ENCODE measurements at places on chromosomes 5 and 9.

GRCh38 chr9:70120834-70121510 is 77.3 kb downstream of the MAMDC2 start:
- DNase-seq, result no peak

DNA sequence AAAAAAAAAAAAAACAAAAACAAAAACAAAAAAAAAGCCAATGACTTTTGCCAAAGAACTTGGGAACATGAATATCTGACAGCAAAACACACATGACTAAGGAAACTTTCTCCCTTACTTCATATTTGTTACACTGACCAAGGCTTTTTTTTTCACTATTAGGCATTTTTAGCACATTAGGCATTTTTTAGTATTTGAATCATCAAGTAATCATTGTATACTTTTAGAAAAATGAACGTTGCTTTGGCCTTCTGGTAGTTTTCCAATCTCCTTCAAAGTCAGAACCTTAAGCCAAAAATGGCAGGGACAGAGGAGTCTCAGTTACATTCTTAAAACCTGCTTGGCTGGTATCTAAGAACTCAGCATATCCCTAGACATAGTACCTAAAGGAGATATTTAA is 19.3 kb downstream of the NREP start:
- no peak for DNase-seq

DNA sequence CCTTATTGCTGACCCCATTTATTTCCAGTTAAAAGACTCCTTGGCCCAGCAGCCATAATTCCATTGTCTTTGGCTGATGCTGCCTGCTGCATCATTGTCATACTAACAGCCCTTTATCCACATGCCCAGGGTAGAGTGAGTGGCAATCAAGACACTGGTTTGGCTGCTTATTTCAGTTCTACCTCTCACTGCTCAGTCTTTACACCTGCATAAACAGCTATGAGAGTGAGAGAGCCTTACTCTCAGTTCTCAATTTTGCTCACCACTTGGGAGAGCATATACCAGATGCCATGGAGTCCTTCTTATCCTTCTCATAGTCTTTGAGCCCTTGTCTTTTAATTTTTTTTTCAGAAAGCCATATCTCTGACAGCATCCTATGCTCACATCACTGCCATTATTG is 596.9 kb upstream of the CYLC2 start:
- DNase-seq, result no peak

DNA sequence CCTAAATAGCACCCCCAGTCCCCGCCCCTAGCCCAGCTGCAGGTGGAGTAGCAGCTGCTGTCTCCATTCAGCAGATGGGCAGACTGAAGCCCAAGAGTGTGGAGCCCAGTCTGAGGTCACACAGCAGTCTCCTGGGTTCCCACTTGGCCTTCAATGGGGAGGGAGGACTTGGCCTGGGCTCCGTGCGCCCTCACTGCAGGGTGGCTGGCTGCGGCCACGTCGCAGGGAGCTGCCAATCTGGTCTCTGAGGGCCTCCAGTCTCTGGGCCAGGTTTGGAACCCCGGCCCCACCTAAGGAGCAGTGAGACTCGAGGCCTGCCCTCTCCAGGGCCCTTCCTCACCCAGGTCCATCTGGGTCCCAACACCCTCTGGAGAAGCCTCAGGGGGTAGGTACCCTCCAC is 7.4 kb downstream of the KIF12 start:
- DNase-seq, result no peak

GRCh38 chr5:98428806-98429205 is 344.7 kb upstream of the RGMB start:
- no peak for DNase-seq

GRCh38 chr9:70392189-70392588 is 22.3 kb downstream of the KLF9 start:
- DNase-seq, result no peak

GRCh38 chr5:41414598-41414997 is 95.8 kb downstream of the PLCXD3 start:
- DNase-seq, result no peak

DNA sequence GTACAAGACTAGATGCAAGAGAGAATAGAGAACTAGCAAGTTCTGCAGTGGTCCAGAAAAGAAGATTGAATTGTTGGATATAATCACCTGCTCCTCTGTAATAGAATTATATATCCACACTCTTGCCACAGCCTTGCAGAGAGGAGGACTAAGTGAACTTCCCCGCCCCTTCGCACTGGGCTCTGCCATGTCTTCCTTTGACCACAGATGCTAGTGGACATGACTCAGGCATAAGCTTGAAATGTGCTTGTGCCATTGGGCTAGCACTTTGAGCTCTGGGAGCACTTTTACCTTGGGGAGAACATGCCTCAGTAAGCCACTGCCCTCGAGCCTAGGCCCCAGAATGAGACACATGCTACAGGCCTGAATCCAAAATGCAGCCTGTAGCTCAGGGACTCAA is 113.5 kb upstream of the RASA1 start:
- DNase-seq, result no peak
